NCI-H187 treated with DMSO at 0.1 percent for 48 hours (cell line): ENCODE measurements at places on chromosomes 5 and 9.

DNA sequence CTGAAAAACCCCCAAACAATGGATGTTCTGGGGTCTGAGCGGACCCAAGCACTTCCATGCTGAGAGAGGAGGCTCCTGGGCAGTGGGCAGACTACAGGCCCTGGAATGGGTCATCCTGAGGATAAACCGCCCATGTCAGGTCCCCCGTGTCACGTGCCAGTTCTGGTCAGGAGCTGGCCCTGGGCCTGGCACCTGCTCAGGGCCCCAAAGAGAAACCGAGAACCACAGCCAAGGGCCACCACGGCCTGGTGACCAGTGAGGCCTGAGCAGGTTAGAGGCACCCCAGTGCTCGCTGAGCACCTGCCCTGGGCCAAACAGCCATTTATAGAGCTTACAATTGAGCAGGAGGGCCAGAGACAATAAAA lies 15.8 kb downstream of the LMAN2 start:
- DNase-seq = no peak

- DNase-seq = no peak
These were observed 35.7 kb upstream of the NTNG2 start for GRCh38 chr9:132125944-132126679.

GRCh38 chr5:77832166-77832770 lies 56.1 kb upstream of the TBCA start:
- no peak for DNase-seq

DNA sequence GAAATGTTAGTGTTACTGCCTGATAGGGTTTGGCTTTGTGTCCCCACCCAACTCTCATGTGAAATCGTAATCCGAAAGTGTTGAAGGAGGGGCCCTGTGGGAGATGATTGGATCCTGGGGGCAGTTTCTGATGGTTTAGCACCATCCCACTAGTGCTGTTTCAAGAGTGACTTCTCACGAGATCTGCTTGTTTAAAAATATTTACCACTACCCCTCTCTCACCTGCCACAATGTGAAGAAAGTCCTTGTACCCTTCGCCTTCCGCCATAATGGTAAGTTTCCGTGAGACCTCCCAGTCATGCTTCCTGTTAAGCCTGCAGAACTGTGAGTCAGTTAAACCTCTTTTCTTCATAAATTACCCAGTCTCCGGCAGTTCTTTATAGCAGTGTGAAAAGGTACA lies 2.6 kb upstream of the RFX3 start:
- DNase-seq = no peak
